C1 segment of cervical spinal cord (tissue), 14 donors: ENCODE measurements at places on chromosomes 1 and 21.

GRCh38 chr1:230854423-230854822, 13.9 kb downstream of the C1orf198 start:
- no peak for DNase-seq

- no peak for DNase-seq
Measured at GRCh38 chr1:205700865-205701401, 20.6 kb upstream of the SLC45A3 start.

- no peak for DNase-seq
Measured at GRCh38 chr1:159205225-159205624, 550 bp downstream of the ACKR1 start.

DNA sequence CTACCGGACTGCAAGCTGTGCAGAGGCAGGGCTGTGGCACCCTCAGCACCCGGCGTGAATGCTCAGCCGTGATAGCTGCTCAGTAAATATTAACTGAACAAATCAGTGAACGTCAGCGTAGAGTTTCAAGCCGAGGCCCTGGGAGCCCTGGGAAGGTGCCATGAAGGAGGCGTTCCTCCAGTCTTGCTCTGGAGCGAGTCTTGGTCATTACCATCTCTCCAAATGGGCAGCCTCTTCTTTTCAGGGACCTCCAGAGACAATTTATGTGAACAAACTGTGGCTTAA, 449.2 kb downstream of the CAMTA1 start:
- DNase-seq = no peak
